ENCODE measurements at places on chromosomes 1 and 21. TPM values are rescaled to one million over a fixed set of nuclear protein-coding genes. Genes with fewer than 3 reads are reported as not detected.
A peak's percentile ranks its signal among the peaks of the same experiment; 100 is the strongest.

The BTF3L4 gene
- 32.5 TPM for total RNA-seq

The NECTIN4 gene
- not detected for total RNA-seq

The SPATA46 gene
- not detected for total RNA-seq

The RGS1 gene
- 27.1 TPM for total RNA-seq

- peak; percentile 29 for DNase-seq
Measured at GRCh38 chr1:8165595-8166360, 139.7 kb upstream of the ERRFI1 start.

DNA sequence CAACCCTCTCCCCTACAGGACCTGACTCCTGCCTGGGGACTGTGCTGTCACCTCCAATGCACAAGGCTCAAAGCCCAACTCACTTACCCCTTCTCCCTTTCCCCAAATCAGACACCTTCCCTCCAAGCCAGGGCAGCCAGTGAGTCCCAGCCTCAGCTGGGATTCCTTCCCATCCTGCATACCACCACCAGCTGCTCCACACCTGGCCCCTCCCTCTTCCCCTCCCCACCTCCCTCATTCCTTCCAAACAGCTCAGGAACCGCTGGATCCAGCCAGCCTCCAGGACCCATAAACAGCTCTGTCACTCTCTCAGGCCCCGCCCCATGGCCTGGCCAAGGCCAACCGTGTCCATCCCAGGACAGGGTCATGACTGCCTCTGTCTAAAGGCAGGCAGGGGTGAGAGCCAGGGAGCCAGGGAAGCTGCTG lies 41.4 kb downstream of the ACOT7 start:
- DNase-seq, result no peak

- no peak for DNase-seq
Measured at GRCh38 chr21:41754479-41754891, 12.4 kb downstream of the RIPK4 start.

DNA sequence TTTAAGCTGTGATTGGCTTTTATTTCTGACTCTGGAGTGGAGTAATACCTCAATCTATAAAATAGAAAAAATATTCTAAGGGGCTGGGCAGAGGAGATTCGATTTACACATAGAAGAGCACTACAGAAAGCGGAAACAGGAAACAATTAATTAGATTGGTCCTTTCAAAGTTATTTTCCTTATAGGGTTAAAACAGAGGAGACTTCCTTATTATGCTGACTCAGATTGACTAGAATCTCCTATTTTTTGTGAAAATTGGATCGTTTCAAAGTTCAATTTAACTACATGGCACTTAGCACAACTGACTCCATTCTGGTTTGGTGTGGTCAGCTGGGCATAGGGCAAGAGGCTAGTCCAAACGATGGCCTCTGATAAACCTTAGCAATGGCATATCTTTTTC lies 48.3 kb upstream of the NCAM2 start:
- DNase-seq, result no peak

DNA sequence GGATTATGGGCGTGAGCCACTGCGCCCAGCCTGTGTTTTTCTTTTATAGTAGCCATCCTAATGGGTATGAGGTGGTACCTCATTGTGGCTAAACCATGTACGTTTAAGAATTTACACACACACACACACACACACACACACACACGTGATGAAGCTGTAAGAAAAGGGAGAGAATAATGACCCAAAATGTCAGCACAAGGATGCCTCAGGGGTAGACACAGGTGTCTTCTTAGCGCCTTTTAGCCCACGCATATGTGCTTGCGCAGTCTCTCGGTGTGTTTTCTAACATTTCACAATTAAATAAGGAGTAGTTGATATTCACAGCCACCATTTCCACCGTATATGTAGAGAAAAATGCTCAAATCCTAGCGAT lies 782 bp upstream of the PFKL start:
- DNase-seq, result no peak

DNA sequence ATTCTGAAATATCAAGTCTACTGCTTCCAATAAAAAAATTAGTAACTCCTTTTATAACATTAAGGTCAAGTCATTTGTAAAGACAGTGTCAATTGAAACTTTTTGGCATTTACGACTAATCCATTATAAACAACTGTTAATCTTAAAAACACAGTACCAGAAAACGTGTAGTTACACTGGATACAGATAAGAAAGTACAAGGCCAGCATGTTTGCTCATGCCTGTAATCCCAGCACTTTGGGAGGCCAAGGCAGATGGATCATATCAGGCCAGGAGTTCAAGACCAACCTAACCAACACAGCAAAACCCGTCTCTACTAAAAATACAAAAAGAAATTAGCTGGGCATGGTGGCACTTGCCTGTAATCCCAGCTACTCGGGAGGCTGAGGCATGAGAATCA lies 29.4 kb downstream of the DENND1B start:
- DNase-seq, result no peak

GRCh38 chr21:18204931-18205330 lies 39.7 kb upstream of the CHODL start:
- no peak for DNase-seq

- no peak for DNase-seq
Measured at GRCh38 chr1:210594605-210595004, 265.9 kb downstream of the HHAT start.

- DNase-seq, result peak; percentile 2
Measured at GRCh38 chr1:32863218-32863880, 7.4 kb downstream of the FNDC5 start.

- no peak for DNase-seq
Measured at GRCh38 chr1:205572421-205572820, 59.4 kb downstream of the ELK4 start.

GRCh38 chr1:107318932-107319331 lies 178.1 kb downstream of the NTNG1 start:
- no peak for DNase-seq

DNA sequence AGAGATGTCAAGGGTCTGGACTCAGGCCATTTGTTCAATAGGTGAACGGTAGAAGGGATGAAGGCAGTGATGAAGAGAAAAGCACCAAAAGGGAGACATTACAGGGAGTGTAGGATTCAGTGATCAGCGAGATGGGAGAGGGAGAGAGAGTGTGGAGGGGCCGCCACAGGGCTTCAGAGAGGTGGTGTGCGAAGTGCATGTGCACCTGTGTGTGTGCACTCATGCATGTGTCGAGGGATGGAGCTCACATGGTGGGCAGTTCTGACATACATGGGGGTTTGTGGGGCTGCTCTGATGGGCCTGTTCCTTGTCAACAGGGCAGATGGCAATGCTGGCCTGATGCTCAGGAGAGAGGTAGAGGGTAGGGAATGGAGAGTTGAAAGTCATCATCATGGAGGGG lies 11.4 kb upstream of the KCNA2 start:
- DNase-seq, result no peak

DNA sequence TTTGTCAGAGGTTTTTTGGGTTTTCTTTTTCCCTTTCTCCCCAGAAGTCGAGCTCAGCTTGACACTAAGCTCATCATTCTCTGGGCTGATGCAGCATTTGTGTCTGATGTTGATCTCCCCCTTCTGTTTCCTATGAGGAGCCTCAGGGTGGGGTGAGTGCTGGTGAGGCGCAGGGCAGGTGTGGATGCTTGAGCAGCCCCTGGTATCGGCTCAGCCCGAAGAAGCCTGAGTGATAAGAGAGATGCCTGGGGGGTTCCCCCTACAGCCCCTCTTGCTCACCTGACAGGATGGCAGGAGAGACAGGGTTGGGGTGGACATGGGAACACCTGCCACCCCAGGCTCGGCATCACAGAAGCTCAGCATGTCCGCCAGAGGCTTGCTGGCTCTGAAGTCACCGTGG lies 239.0 kb downstream of the RHOU start:
- no peak for DNase-seq

DNA sequence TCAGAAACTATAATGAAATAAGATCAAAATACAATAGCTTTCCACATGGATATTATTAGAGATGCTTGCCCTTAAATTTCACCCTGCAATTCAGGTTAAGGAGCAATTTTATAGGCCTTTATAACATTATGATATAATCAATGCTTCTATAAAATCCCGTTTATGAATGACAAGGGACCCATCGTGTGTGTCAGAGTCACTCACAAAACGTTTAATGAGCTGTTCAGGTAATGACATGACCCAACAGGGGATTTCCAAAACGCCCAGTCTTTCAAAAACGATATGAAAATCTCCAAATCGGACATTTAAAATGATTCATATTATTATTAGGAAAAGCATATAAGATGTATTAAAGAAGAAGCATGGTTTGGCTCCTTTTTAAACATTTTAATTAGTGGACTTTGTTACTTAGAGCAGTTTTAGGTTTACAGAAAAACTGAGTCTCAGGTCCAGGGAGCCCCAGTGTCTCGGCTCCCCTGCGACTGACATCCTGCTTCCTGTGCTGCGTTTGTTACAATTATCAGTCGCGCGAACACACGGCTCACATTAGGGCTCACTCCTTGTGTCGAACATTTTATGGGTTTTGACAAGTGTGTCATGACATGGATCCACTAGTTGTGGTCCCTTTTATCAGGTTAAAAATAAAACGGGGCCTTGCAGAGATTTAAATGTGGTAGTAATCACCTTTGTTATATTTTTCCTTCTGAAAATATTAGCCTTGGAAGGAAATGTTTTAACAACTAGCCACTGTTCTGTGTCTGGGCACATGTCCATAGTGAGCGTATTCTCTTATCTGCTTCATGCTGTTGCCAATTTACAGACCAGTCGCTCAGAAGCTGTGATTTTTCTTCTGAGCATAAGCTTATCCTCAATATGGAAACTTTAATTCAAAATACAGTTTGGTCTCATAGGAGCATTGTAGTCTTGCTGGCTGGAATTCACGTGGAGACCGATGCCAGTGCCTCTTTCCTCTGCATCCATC lies 52.0 kb upstream of the POFUT2 start:
- DNase-seq, result no peak

DNA sequence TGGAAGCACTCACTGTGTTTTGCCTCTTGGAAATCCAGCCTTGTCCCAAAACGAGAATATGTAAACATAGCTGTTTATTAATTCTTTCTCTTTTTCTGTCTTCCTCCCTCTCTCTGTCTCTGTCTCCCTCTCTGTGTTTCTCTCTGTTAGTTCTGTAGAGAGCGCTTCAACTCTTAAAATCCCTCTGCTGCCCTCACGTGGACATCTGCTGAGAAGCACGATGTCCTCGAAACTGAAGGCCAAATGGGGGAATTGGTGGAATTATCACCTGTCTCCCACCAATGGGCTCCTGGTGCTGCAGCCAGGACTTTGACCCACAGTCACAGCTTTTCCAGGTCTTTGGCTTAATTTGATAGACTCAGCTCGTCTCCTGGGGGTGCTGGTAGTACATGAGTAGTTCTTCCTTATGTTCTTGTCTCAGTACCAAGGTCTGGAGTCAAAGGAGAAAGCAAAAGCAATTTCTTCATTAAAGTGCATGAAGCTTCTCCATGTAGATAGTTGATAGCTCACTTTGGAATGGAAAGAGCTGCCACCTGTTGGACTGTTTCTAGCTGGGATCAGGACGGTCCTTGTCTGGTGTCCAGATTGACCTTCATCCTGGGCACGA lies 5.5 kb upstream of the GBP6 start:
- DNase-seq, result peak; percentile 86

DNA sequence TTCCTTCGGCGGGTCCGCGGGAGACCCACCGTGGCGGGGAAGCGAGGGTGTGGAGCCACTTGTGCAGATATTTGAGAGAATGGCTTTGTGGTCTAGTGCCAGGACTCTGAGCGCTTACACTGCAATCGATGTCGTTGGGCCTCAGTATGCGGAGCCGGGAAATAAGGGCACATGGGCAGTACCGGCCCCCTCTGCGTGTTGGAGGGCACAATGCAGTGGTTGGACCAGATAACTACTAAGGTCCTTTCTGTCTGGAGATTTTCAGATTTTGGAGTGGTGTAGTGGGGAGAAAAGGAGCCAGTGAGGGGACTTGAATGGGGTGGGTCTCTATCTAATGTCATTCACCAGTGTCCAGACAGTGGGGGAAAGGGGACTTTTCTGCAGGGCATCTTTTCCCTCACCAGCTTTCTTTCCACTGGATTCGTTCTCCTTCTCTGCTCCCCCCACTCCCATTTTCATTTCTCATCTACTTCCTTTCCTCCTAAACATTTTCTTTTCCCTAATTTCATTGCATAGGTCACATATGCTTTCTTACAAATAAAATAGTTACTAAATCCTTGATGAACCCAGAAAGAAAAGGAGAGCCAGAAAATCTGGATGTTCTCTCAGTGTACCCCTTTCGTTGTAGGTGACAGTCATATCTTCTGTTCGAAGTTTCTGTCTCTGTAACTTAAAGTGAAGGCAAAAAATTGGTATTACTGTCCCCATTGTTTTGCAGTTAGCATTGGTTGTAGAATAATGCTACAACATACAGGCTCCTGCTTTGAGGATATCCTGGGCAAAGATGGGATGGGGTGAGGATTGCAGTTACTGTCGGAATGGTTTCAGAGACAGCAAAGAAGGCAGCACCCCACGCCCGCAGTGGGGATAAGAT lies 1.4 kb downstream of the ATF3 start:
- DNase-seq, result no peak

DNA sequence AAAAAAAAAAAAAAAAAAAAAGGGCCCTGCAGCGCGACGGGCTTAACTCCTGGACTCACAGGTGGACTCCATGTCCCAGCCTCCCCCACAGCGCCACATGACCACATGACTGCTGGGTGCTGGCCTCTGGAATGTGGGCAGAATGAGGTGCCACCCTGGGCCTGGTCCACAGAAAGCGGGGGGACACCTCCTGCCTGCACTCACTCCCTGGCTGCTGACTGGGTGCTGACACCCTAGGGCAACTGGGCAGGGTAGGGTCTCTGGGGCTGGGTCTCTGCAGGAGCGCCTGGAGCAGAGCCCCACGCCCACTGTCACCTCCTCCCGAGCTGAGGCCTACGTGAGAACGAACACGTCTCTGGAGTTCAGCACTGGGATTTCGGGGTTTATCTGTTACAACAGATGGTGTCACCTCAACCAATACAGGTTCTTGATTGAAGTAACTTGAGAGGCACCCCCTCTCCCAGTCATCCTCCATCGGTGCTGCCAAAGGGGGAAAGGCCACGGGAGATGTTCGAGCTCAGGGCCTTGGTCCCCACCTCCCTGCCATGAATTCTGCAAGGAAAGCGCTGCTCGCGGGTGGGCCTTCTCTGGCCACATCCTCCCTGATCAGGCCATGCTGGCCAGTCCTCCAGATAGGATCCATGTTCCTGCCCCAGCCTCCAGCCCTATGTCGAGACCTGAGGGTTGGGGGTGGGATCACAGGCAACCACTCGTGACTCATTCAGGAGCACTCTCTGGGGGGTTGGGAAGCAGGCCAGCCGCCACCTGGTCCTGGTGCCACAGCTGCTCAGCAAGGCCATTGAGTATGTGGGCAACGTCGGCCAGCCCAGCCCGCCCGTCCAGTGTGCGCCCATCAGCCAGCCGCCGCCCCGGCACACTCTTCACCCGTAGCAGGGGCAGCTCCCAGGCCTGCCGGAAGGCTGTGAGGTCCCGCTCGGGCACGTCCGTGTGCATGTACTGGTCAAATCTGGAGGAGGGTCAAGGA lies 5.4 kb downstream of the CPLANE2 start:
- no peak for DNase-seq

Data from activated CD4-positive, alpha-beta memory T cell treated with anti-CD3 and anti-CD28 coated beads for 36 hours (primary cell).